Effector memory CD4-positive, alpha-beta T cell (primary cell): ENCODE measurements at places on chromosomes 6 and 20.
A peak's percentile ranks its signal among the peaks of the same experiment; 100 is the strongest.

- no peak for DNase-seq
Observed at GRCh38 chr20:33830371-33830770, 19.2 kb downstream of the CHMP4B start.

GRCh38 chr6:138555421-138555988 lies 56.2 kb upstream of the NHSL1 start:
- DNase-seq = no peak

GRCh38 chr6:19569563-19569962 lies 267.6 kb upstream of the ID4 start:
- DNase-seq = no peak

DNA sequence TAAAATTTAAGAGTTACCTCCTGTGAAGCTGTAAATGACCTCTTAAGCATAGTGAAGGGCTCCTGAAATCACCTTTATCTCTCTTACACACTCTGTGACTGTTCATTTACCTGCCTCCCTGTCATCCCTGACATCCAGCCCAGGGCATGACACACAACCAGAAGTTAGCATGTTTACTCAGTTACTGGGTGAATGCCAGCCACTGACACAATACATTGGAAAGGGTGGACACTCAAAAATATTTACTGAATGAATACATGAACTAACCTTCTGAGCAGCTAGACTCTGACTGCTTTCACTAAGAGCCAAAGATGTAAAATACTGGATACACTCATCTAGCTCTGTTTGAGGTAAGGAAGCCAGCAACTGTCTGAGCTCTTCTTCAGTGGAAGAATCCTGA lies 25.3 kb downstream of the SERAC1 start:
- DNase-seq = no peak

DNA sequence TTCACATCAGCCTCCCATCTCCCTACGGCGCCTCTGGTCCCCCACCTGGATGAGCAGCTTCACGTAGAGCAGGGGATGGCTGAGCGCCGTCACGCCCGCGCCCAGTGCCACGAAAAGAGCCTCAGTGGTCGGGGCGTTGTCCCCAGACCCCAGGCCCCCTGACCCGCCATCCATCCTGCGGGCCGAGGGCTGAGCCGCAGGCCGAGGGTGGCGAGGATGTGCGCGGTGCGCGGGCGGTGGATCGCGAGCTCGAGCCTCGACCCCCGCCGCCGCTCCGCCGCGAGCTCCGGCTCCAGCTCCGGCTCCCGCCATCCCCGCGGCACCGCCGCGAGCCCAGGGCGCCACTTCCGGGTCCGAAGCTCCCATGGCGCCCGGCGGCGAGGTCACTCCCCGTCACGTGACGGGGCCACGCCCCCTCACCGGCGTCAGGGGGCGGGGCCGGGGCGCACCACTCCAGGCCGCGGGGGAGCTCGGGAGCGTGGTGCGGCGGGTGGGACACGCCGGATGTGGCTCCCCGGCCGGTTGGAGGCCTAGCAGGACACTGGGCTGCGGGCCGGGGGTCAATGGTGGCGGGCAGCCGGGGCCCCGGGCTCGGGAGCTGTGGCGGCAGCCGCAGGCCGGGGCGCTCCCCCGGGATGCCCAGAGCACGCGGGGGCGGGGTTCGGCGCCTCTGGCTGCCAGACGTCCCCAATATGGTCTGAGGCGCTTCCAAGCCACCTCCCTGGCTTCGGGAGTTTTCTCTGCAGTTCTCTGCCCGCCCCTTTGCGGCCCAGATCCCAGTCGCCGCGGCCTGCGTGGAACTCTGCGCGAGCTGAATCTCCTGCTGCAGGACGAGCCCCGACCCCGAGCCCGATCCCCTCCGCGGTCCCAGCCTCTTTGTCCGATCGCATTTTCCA lies at the start of gene MTCH1:
Gene MTCH1, minus strand, starts transcription at position 389 of the 896 bp plus-strand sequence. Its CDS starts 23 bp downstream, at position 366.
- DNase-seq = peak; percentile 83

DNA sequence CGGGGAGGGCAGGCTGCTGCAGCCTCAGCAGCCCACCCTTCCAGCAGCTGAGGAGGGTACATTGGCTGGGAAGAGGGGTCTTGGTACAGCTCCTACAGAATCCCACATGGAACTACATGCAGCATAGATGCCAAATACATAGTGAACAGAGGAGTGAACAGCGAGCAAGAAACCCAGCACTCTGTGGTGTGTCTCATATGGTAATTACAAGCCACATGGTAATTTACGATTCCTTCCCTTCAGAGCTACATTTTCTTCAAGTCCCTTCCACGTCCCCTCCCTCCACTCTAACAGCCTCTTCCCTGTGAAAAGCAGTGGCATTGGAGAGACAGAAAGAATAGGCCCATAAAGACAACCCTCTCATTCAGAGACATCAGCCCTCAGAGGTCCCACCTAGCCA lies 167.7 kb downstream of the SYNDIG1 start:
- DNase-seq = no peak

- no peak for DNase-seq
Observed at GRCh38 chr20:11035211-11035610, 361.4 kb upstream of the JAG1 start.

DNA sequence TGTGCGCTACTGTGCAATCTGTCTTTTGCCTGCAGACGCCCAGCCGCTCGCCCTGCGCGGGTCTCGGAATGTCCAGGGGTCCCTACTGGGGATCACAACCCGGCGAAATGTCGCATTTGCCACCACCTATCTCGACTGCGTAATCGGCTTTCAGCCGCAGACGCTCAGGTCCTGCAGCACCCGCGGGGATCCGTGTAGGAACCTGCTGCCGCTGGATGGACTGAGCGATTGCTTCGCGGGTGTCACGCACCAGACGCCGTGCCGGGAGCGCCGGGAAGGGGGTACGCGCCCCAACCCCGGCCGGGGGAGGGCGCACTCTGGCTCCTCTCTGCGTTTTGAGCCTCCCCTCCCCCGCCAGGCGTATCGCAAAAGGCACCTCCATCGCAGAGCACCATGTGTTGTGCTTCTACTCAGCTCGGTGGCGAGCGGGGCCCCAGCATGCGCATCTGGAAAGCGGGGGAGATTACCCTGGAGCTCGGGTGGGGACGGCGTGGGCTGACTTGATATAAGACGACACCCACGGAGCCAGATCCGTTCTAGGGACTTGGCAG lies 747 bp upstream of the PTPRA start:
- peak; percentile 35 for DNase-seq

DNA sequence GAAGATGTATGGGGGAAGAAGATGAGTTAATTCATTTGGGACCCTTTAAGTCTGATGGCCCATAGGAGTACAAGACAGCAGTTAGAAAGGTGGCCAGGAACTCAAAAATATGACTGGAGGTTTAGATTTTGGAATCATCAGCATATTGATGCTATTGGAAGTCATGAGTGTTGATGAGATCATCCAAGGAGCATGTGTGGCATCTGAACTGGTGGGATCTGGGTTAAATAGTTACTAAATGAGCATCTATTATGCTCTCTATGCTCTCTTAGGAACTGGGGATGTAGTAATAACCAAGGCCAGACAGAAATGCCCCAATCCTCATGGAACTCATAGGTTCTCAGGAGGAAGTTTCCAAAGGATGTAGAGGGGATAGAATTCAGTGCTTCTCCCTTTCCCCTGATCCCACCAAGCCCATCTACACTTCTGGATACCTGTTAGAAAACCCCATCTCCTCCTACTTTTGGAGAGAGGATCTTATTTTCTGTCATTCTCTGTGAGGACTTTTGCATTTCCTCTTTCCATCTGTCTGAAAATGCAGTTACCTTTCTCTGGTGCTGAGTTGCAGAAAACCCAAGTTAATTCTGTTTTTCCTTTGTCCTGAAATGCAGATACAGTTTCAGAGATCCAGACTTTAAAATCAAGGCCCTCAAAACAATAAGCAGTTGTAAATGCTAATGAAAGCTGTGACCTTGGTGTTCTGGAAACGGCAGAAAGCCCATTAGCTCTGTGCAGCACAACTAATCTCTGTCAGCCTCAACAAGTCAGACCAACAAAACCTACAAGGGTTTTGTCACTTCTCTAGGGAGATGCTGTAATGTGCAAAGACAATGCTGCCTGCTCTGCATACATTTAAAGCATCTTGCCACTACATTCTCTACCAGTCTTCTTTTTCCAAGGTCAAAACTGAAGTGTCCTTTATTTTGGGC lies 65.8 kb downstream of the TBC1D7 start:
- no peak for DNase-seq

- no peak for DNase-seq
Observed at GRCh38 chr6:168226061-168226752, 93.4 kb downstream of the DACT2 start.

- no peak for DNase-seq
Observed at GRCh38 chr6:79230149-79230548, 4.3 kb downstream of the HMGN3 start.

DNA sequence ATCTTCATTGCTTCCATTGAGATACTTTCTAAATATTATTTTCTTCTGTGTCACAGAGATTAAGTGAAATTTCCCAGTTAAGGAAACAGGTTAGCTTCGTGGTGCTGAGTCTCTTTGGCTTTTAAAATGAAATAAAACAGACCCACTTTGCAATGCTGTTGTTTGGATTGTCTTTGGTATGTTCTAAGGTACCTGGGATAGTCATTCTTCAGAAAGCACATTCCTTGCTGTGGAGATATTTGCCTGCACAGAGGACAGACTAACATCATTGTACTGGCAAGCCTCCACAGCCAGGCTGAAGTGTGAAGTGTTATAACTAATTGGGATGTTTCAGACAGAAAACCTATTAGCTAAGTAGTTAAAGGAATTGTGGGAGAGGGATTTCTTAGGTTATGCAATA lies 148.8 kb upstream of the EPHA7 start:
- no peak for DNase-seq

- no peak for DNase-seq
Observed at GRCh38 chr6:4510317-4510716, 265.9 kb upstream of the CDYL start.

GRCh38 chr20:23725102-23725501 lies 25.6 kb downstream of the CST1 start:
- no peak for DNase-seq

DNA sequence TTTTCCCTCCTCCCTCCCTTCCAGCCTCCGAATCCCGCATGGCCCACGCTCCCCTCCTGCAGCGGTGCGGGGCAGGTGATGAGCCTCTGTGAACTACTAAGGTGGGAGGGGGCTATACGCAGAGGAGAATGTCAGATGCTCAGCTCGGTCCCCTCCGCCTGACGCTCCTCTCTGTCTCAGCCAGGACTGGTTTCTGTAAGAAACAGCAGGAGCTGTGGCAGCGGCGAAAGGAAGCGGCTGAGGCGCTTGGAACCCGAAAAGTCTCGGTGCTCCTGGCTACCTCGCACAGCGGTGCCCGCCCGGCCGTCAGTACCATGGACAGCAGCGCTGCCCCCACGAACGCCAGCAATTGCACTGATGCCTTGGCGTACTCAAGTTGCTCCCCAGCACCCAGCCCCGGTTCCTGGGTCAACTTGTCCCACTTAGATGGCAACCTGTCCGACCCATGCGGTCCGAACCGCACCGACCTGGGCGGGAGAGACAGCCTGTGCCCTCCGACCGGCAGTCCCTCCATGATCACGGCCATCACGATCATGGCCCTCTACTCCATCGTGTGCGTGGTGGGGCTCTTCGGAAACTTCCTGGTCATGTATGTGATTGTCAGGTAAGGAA lies at the start of gene OPRM1:
Gene OPRM1, plus strand, starts transcription at position 10 of the 612 bp plus-strand sequence. Its CDS starts 305 bp downstream, at position 315.
- DNase-seq = no peak

- no peak for DNase-seq
Observed at GRCh38 chr20:21302664-21303060, 469 bp upstream of the XRN2 start.

- DNase-seq = no peak
Observed at GRCh38 chr6:36347621-36348020, 10.9 kb upstream of the BNIP5 start.

- DNase-seq = no peak
Observed at GRCh38 chr6:41375598-41376151, 40.3 kb downstream of the NCR2 start.

DNA sequence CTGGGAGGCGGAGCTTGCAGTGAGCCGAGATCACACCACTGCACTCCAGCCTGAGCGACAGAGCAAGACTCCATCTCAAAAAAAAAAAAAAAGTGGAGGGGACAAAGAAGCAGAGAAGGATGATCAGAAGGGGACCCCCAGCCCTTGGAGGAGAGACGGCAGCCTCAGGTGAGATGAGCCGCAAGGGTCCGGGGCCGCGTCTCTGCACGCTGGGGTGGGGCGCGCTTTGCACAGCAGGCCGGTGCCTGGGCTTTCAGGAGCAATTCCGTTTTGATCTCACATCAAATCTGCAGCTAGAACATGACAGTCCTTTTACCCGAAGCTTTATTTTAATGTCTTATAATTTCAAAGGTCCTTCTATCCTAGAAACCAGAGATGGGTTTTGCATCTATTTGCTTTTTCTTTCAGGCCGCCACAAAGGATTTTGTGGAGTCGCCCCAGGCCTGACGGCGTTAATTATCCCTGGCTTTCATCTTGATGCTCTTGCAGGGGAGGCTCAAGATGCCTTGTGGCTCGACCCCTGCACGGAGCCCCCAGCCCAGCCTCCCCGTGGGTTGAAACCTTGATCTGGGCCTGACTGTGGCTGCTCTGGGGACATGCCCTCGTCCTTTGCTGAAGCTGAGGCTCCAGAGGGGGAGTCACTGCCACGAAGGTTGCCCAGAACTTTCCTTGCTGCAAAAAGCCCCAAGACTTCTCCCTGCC lies 17.3 kb downstream of the HRH3 start:
- DNase-seq = no peak

- no peak for DNase-seq
Observed at GRCh38 chr6:137099689-137100403, 55.1 kb upstream of the IL20RA start.

DNA sequence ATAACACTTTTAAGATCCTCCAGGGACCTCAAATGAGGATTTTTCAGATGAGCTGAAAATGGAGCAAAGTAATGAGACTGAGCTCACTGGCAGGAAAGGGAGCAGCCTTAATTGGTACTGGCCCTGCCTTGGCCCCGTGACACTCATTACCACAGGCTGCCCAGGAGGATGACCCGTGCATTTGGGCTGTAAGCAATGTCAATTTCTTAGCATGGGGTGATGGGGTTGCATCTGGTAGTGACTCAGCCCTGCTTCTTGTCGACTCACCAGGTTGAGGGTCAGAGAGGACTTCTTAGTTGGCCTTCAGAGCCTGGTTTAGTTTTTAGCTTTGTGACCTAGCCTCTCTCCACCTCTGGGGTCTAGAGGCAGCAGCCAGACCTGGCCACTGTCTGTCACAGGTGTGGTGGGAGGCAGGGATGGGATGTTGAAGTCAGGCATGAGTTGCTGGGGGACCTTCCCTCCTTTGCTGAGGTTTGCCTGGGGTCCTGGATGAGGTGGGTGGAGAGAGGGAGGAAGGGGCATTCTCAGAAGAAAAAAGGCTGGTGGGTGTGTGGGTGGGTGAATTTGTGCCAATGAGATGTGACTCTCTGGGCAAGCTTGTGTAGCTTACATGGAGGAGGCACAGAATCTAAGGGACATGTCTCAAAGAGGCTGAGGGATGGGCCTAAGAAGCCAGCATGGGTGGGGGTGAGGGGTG lies 25.9 kb upstream of the EPB41L1 start:
- no peak for DNase-seq

DNA sequence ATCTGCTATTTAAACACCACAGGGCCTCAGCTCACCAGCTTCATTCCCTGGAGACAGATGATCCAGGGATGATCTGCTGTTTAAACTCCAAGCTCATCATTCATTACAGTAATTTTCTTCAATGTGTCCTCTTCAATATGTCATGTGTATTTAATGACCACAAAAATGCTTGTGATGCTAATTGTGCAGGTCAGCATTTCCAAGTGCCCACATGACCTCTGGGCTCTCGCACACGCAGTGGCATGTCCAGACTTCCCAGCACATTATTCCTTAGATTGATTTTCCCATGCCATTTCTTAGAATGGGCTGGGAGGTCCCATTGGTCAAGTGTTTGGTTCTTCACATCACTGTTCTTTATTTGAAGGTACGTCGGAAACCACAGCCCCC lies 434.4 kb downstream of the HAO1 start:
- no peak for DNase-seq
